ENCODE measurements at places on chromosomes 1 and 21. TPM values are rescaled to one million over a fixed set of nuclear protein-coding genes. Genes with fewer than 3 reads are reported as not detected.

Gene CD164L2
- total RNA-seq, result not detected

Gene B3GALNT2
- 28.1 TPM for total RNA-seq

Gene S100A12
- not detected for total RNA-seq

Gene MXRA8
- 200 TPM for total RNA-seq

Gene CSF1
- total RNA-seq, result 13.6 TPM

Gene OR2T10
- not detected for total RNA-seq

Gene TSNAX
- 23.9 TPM for total RNA-seq

Gene EPHA8
- not detected for total RNA-seq

Gene CYP4A22
- not detected for total RNA-seq

Gene ELAPOR1
- total RNA-seq, result 0.23 TPM

Gene USP1
- 7.6 TPM for total RNA-seq
